Activated CD8-positive, alpha-beta memory T cell treated with anti-CD3 and anti-CD28 coated beads for 1 hour (primary cell): ENCODE measurements at places on chromosomes 6 and 20.

DNA sequence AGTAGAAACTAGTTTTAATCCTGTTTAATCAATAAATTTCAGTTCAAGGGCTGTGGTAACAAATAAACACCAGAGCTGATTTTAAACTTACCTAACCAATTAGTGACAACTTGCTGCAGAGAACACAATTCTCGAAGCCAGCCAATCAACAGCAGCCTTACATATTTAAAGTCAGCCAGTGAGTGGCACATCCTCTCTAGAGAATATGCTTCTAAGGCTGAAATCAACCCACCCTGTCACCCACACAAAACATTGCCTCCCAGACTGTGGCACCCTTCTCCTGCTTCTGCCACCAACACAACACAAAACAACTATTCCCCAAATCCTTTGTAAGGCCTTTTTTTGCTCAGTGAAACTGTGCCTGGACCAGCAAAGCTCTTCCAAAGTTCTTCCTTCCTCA lies 306.0 kb downstream of the EYA4 start:
- DNase-seq, result no peak

GRCh38 chr6:10359581-10359980 lies 55.3 kb downstream of the TFAP2A start:
- no peak for DNase-seq

GRCh38 chr6:106377061-106377540 lies 16.6 kb downstream of the CRYBG1 start:
- no peak for DNase-seq

GRCh38 chr6:148885136-148885865 lies 138.5 kb downstream of the UST start:
- DNase-seq, result no peak

GRCh38 chr6:167750956-167751358 lies 75.8 kb upstream of the AFDN start:
- no peak for DNase-seq
